Amniotic epithelial cell (primary cell): ENCODE measurements at places on chromosomes 6 and 20.

DNA sequence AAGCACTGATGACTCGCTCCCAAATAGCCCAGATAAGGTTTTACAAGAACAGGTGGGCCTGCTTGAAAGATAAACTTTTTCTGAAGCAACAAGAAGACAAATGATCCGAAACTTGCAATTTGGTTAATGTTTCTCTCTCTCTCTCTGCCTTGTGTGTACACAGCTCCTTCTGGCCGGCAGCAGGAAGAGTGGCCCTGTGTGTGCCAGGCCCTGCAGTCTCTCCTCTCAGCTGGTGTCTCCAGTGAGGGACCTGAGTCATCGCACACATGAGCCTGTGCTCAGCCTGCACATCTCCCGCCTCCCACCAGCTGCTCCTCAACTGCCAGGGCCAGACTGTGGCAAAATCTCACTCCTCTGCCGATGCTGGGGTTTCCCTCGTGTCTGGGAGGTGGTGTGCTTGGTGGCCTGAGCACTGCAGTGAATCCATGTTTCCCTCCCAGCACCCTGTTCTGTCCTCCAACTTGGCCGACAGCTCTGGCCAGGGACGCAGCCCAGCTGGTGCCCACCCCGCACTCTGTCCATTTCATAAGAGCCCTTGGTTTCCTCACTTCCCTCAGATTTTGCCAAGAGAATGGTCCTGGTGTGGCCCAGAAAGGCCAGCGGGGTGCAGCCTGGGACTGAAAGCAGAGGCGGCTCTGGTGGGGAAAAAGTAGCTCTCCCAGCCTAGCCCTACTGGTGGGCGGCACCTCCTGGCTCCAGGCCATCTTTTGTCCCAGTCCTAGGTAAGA, 49.4 kb downstream of the ERMARD start:
- DNase-seq, result peak; percentile 58

DNA sequence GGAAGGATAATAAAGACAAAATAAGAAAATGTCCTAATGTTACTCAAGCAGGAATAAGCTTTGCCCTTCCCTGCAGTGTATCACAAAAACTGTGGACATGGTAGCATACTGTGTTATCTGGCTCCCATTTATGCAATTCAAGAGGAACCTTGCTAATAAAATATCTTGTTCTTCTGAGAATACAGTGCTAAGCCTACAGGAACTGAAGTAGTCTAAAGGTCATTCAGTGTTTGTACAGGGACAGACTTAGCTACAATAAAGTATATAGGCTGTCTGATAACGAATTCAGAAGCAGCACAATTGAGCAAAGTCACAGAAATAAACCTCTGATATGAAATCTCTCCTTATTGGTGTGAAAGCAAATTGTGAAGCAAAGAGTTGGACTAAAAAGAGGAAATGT, 59.6 kb upstream of the SDHAF4 start:
- no peak for DNase-seq

DNA sequence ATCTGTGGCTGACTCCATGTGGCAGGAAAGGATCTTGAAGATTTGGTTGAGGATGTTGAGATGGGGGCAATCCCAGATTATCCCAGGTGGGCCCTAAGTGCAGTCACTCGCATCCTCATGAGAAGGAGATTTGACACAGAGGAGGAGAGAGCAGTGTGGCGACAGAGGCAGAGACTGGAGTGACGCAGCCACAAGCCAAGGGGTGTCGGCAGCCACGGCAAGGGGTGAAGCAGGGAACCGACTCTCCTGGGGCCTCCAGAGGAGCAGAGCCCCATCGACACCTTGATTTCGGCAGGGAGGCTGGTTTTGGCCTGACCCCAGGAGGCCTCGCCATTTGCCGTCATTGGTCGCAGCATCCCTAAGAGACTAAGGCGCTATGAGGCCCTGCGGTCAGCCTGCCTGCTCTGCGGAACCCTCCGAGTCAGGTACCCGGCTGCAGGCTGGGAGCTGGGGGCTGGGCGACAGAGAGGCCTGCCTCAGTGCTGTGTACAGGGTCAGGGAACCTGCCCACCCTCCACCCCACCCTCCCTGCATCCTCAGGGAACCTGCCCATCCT, 12.5 kb downstream of the EEF1A2 start:
- no peak for DNase-seq

DNA sequence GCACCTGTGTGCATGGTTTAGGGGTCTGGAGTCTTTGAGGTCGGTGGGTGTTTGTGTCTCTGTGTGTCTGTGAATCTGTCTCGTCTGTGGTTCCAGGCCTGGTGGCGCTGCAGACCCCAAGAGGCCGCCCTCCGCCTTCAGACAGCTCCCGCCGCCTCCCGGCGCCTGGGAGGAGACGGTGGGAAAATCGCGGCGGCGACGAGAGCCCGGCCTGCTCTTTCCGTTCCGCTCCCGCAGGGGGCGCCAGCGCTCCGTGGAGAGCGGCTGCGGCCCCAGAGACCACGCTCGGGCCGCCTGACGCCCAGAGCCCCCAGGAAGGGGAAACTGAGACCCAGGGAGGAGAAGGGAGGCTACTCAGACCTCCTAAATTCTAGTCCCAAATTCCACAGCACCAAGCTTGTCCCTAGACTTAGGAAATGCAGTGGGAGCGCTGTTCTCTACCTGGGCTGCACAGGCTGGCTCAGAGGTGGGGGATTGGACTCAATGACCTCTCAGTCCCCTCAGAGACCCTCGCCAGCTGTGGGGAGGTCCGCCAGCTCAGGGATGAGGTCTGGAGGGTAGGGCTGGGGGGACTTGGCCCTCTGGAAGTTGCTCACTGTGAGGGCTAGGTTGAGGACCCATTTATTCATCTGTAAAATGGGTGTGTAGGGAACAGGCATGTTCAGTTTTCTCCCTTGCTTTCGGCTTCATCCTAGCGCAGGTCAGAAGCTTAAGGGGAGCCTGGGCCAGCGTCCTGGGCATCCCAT, 36.9 kb upstream of the BLCAP start:
- no peak for DNase-seq

GRCh38 chr6:34982424-34982852, 93.4 kb downstream of the ANKS1A start:
- DNase-seq, result peak; percentile 21

DNA sequence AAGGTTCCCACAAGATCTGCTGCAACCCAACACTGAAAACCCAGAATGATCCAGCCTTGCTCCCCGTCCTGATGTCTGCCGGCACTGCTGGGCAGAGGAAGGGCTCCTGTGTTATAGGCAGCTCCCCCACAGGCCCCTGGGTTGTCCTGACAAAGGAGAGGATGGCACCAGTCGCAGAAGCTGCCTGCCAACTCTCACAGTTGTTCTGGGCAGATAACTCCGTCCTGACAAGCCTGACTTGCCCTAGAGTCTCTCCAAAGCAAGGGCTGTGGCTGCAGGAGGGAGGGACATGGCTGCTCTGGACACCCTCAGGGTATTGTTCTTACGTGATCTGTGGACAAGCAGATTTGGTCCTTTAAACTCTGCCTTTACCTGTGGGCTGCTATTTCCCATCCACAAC, 243.8 kb downstream of the CDH26 start:
- no peak for DNase-seq

DNA sequence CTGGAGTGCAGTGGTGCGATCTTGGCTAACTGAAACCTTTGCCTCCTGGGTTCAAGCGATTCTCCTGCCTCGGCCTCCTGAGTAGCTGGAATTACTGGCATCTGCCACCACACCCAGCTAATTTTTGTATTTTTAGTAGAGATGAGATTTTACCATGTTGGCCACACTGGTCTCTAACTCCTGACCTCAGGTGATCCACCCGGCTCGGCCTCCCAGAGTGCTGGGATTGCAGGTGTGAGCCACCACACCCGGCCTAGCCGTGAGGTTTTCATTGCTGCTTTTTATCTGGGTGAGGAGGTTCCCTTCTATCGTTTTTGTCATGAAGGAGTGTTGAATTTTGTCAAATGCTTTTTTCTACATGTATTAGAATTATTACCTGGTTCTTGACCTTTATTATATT, 23.9 kb downstream of the SRC start:
- no peak for DNase-seq
